ENCODE measurements at places on chromosomes 1 and 21. TPM values are rescaled to one million over a fixed set of nuclear protein-coding genes. Genes with fewer than 3 reads are reported as not detected.

The CRYZ gene
- total RNA-seq = 14.0 TPM

The NR0B2 gene
- total RNA-seq = not detected

DNA sequence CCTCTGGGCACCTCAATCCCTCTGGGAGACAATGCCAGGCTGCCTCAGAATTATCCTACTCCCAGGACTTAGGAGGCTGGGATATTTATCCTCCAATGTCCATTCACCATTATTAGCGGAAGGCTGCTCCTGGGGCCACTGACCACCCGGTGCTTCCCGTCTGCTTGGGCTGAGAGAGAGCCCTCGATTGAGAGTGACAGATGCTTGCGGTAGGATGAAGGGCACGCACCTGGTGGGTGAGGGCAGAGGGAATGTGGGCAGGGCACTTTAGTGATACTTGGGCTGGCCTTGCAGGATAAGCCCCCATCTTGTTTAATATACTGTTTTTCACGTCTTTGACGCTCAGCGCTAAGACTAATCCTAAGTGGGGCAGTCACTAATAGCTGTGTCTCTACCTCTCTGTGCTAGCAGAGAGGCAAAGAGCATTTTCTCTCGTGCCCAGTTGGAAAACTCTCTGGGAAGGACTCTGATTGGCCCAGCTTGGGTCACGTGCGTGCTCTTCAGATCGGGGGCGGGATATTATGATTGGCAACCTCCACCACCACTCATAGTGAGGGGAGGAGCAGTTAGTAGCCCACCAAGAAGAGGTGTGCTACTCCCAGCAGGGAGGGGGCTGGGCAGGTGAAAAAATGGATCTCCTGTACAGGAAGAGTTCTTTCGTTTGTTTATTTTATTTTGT, 10.6 kb upstream of the PARS2 start:
- no peak for DNase-seq

GRCh38 chr1:222096476-222096772, 354.5 kb upstream of the DUSP10 start:
- DNase-seq = no peak

DNA sequence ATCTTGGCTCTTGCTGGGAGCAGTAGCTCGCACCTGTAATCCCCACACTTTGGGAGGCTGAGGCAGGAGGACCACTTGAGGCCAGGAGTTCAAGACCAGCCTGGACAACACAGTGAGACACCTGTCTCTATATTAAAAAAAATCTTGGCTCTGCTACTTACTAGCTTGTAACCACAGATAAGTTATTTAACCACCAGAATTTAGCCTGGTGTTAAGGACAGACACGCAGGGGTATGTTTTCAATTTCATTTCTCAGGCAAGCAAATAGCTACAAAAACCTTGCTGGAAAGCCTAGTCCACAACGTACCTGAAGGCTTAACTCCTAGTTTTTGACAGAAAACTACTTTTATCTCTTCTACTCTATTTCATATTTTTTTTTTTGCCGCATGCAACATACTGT, 24.8 kb upstream of the GFI1 start:
- no peak for DNase-seq

GRCh38 chr1:4711416-4712275, 57.2 kb downstream of the AJAP1 start:
- DNase-seq = no peak

DNA sequence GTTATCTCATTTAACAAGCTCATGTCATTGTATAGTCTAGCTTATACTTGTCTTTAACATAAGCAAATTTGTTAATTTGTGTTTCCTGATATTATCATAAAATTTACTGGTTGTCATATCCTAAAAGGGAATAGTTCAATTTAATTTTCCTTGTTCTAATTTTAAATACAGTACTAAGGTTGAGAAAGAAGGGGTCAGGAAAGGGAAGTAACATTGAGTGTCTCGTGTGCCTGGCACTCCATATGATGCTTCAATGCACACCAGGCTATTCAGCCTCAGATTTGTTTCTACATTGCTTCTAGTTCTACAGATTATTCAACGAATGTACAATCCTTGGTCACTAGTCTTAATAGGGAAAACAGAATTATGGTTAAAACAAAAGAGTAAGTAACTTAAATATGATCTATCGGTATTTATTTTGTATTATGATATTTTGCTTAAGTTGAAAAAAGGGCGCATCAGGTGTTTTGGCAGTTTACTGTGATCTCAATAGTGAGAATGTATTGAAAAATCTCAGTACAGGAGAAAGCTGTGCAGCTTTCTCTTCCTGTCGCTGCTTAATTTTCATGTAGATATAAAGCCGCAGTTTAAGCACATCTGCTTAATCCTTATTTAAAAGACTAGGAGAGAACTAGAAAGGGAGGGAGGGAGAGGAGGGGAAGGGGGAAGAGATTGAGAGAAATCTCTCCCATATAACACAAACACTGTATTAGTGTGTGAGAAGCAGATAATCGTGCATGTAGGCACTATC, 13.0 kb downstream of the PTPRC start:
- no peak for DNase-seq

DNA sequence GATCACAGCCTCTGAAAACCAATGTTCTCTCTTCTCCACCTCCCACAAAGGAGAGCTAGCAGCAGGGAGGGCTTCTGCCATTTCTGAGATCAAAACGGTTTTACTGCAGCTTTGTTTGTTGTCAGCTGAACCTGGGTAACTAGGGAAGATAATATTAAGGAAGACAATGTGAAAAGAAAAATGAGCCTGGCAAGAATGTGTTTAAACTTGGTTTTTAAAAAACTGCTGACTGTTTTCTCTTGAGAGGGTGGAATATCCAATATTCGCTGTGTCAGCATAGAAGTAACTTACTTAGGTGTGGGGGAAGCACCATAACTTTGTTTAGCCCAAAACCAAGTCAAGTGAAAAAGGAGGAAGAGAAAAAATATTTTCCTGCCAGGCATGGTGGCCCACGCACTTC, 35.8 kb upstream of the TDRD10 start:
- no peak for DNase-seq

GRCh38 chr1:23194119-23194984, 22.9 kb downstream of the HTR1D start:
- DNase-seq = no peak

DNA sequence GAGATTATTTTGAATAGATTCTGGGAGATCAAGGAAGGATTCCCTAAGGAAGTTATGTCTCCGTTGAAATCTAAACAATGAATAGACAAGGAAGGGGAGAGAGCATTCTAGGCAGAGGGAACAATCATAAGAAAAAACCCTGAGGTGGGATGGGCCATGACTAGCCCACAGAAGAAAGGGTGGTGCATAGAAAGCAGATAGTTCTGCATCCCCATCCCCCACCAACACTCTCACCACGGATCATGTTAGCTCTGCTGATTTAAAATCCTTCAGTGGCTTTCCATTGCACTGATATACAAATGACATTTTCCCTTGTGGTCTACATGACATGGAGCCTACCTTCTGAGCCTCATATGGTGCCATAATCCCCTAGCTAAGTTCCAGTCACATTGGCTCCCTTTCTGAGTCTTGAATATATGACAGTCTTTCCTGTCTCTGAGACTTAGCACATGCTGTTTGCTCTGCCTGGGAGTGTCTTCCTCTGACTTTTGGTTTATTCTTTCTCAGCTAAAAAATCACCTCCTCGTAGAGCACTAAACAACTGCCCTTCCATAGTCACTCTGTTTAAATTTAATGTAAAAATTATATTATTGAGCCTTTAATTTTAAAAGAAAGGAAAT, 15.2 kb downstream of the SCMH1 start:
- no peak for DNase-seq

The ASTN1 gene
- total RNA-seq = under 0.01 TPM

- DNase-seq = no peak
These were observed 18.3 kb downstream of the CACNA1E start for GRCh38 chr1:181501612-181502011.

- no peak for DNase-seq
These were observed 114.0 kb downstream of the NBPF12 start for GRCh38 chr1:147052143-147052542.

DNA sequence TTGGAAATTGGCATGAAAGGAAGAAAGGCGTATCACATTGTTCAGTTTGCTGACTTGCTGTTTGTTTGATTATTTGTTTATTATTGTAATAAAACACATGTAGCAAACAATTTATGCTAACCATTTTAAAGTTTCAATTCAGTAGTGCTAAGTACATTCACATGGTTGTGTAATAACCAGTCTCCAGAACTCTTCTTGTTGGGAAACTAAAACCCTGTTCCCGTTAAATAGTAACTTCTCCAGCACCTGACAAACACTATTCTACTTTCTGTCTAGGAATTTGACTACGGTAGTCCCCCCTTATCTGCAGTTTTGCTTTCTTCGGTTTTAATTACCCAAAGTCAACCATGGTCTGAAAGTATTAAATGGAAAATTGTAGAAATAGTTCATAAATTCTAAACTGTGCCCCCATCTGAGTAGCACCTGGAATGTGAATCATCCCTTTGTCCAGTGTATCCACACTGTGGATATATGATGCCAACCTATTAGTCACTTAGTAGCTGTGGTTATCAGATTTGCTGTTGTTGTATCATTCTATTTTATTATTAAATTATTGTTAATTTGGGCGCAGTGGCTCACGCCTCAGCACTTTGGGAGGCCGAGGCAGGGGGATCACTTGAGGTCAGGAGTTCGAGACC, 5.5 kb downstream of the MORC3 start:
- DNase-seq = no peak

Measured in hematopoietic multipotent progenitor cell (in vitro differentiated cells).